ENCODE measurements at places on chromosomes 11 and 22. TPM values are rescaled to one million over a fixed set of nuclear protein-coding genes. Genes with fewer than 3 reads are reported as not detected.

The PDGFB gene
- total RNA-seq, result under 0.01 TPM

The BSCL2 gene
- 41.1 TPM for total RNA-seq

The ME3 gene
- 27.4 TPM for total RNA-seq

The TRIM49 gene
- total RNA-seq, result not detected

The MAPK12 gene
- total RNA-seq, result 44.8 TPM

The PAMR1 gene
- 46.2 TPM for total RNA-seq

The PDGFD gene
- 0.83 TPM for total RNA-seq

The FAM180B gene
- not detected for total RNA-seq

The HMOX1 gene
- 90.2 TPM for total RNA-seq

The SERHL2 gene
- 3.6 TPM for total RNA-seq

The NAV2 gene
- 22.2 TPM for total RNA-seq

The C11orf42 gene
- not detected for total RNA-seq

The CHORDC1 gene
- 39.8 TPM for total RNA-seq

The TMEM25 gene
- total RNA-seq, result 23.2 TPM

The HBD gene
- not detected for total RNA-seq

The LMO2 gene
- not detected for total RNA-seq

The VPS37C gene
- total RNA-seq, result 15.4 TPM

The MS4A7 gene
- total RNA-seq, result not detected

The SLC22A9 gene
- total RNA-seq, result not detected

The CRYAB gene
- total RNA-seq, result 3.0 TPM

The MAPK8IP1 gene
- total RNA-seq, result 3.6 TPM

The PIWIL4 gene
- total RNA-seq, result 2.5 TPM

The ZNHIT2 gene
- total RNA-seq, result 7.3 TPM

The TUG1 gene
- total RNA-seq, result 43.1 TPM

The MFNG gene
- 0.28 TPM for total RNA-seq

The PATE2 gene
- not detected for total RNA-seq

The DEUP1 gene
- total RNA-seq, result not detected

Measured in smooth muscle cell of the umbilical artery (primary cell).